ENCODE measurements at places on chromosomes 16 and 17.
A peak's percentile ranks its signal among the peaks of the same experiment; 100 is the strongest.

DNA sequence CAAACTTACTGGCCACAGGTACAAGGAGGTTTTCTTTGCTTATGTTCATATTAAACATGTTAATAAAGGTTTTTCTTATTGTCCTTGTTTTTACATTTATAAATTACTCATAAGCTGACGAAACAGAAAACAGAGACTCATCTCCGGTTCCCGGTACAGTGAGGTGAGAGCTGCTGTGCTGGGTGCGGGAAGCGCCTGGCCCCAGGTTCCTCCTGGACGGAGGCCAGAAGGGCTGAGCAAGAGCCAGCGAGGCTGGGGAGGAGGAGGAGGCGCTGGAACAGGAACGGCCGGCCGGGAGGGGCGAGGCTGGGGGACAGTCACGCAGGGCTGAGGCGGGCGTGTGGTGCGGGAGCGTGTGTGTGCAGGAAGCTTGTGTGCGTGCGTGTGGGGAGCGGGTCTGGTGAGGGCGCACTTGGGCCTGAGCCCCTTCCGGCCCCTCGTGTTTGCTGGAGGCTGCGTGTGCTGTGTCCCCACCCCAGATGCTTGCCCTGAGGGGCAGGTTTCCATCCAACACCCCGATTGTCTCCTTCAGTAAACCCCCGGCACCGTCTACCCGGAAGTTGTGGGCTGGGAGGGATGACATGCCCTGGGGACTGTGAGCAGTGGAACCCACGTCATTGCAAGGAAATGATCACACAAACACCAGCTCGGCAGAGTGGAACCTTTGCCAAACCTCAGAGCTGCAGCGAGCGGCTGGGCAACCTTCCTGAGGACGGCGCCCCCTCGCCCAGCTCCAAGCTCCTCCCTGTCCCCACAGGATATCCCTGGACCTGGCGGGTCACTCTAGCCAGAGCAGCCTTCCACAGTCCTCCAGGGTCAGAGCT lies 19.5 kb downstream of the CD7 start:
- DNase-seq, result peak; percentile 86

- DNase-seq, result no peak
These were observed 82.6 kb downstream of the HIC1 start for GRCh38 chr17:2137342-2138098.

- DNase-seq, result no peak
These were observed 9.9 kb downstream of the CENPX start for GRCh38 chr17:82012640-82013295.

GRCh38 chr17:9052921-9053320 lies 31.6 kb downstream of the NTN1 start:
- DNase-seq, result no peak

- DNase-seq, result no peak
These were observed 62.2 kb downstream of the SRCIN1 start for GRCh38 chr17:38543403-38544174.

DNA sequence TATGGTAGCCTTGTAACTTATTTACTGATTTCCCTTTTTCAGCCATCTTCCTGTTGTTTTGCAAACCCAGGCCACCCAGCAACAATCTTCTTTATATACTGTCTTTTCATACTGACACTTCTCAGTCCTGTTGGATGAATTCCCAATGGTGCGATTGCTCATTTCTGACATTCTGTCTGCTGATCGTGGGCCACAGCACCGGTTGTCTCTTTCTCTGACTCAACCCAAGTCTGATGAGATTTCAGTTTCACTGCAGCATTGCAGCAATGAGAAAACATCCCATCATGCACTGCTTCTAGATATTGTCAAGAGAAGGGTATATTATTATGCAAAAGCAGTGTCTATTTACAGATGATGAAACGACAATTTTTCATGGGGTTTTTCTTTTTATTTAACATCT lies 349.2 kb upstream of the HSBP1 start:
- DNase-seq, result no peak

- no peak for DNase-seq
These were observed 16.8 kb downstream of the PDK2 start for GRCh38 chr17:50111673-50112655.

GRCh38 chr17:278676-279059 lies 73.9 kb downstream of the RPH3AL start:
- no peak for DNase-seq

- peak; percentile 35 for DNase-seq
These were observed 705 bp downstream of the FOXK2 start for GRCh38 chr17:82519971-82520903.

- no peak for DNase-seq
These were observed 44.6 kb upstream of the ZNF469 start for GRCh38 chr16:88338111-88338510.

DNA sequence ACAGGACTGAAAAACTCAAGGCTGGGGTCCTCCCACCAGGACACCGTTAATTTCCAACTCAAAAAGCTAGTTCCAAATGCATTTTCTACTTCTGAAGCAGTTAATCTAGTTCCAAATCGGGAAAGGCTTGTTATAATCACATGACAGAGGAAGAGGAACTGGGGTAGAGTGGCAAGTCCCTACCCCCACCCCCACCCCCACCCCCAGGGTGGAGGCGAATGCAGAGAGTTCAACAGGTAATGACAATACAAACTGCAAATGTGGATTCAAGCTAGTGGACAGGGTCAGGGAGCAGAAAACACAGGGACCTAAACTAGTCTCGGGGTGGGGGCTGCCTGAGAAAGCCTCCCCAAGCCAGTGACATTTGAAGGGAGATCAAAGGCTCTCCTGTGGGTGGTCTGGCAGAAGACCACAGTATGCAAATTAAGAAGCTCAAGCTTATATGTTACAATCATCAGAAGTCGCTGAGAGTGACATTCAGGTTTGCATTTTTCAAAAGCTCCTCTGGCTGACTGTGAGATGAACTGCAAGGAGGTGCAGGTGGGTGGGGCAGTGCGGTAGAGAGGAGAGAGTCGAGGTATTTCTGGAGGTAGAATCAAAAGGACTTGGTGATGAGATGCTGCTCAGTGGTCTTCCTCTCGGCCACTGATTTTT lies 56.4 kb upstream of the SLC25A19 start:
- peak; percentile 27 for DNase-seq

GRCh38 chr16:63938661-63939060 lies 1183.2 kb downstream of the CDH11 start:
- DNase-seq, result no peak

- DNase-seq, result no peak
These were observed 6.5 kb downstream of the GLIS2 start for GRCh38 chr16:4322121-4323052.

GRCh38 chr17:63546308-63547082 lies 3.8 kb upstream of the DCAF7 start:
- no peak for DNase-seq

DNA sequence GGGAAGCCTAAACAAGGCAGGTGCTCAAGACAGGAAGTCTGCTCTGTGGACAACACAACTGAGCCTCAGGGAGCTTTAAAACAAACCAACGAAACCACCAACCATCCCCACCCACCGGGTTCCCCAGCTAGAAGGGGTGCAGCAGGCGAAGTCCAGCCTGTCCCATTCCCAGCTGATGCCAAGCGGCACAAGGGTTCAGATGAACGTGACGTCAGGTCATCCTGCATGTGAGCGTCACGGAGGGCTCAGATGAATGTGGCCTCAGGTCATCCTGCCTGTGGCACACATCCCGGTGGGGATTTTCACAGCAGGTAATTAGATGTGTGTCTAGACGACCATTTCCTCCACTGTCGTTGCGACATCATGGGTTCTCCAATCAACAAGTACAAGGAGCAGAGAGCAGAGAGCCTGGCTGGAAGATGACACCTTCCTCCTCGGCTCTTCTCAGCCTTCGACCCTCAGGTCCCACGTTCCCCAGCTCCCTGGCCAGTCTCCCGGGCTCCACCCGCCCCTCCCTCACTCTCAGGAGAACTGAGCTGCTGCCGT lies 246.5 kb downstream of the FOXL1 start:
- DNase-seq, result no peak

DNA sequence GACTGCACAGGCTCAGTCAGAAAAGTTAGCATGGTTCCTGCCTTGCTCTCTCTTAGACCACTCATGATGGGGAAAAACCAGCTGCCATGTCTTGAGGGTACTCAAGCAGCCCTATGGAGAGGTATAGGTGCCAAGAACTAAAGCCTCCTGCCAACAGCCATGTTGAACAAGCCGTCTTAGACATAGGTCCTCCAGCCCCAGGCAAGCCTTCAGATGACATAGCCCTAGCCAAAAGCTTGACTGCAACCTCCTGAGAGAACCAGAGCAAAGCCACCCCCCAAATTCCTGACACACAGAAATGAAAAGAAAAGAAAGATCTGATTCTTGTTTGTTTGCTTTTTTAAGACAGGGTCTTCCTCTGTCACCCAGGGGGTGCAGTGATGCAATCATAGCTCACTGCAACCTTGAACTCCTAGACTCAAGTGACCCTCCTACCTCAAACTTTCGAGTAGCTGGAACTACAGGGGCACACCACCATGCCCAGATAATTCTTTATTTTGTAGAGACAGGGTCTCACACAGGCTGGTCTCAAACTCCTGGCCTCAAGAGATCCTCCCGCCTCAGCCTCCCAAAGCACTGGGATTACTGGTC lies 36.3 kb downstream of the CMTM3 start:
- no peak for DNase-seq

- no peak for DNase-seq
These were observed 850 bp downstream of the GINS3 start for GRCh38 chr16:58393138-58393504.

- DNase-seq, result no peak
These were observed 758 bp upstream of the RPL23A start for GRCh38 chr17:28719021-28719433.

- DNase-seq, result no peak
These were observed 266.2 kb upstream of the FOXF1 start for GRCh38 chr16:86244158-86244557.

- no peak for DNase-seq
These were observed 24.3 kb downstream of the MGRN1 start for GRCh38 chr16:4648917-4649316.

GRCh38 chr16:82709987-82710386 lies 83.2 kb downstream of the CDH13 start:
- no peak for DNase-seq

DNA sequence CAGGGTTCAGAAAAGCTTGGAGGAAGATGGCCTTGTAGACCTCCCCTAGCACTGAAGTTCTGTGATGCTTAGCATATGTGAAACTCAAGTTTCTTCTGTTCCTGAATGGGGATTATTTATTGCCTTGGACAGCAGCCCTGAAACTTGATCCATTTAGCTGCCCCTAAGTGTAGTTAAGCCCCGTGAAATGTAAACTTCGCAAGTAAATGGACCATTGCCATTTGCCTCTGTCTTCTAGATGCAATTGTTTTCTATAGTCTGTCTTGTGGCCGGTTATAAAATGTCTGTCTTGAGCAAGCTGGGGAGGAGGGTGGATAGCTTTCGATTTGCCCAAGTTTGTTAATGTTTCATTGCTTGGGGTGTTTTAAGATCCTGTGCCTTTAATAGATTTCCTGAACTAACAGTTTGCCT lies 261.8 kb downstream of the CDH13 start:
- DNase-seq, result no peak

GRCh38 chr17:73895157-73895556 lies 250.9 kb upstream of the SDK2 start:
- no peak for DNase-seq

- DNase-seq, result no peak
These were observed 25.7 kb downstream of the MAP3K3 start for GRCh38 chr17:63647936-63648335.

GRCh38 chr16:175011-175949 lies 1.2 kb upstream of the HBA1 start:
- no peak for DNase-seq

- DNase-seq, result no peak
These were observed 340.3 kb upstream of the TNRC6C start for GRCh38 chr17:77618173-77618572.
